ENCODE measurements at places on chromosomes 6 and 20. TPM values are rescaled to one million over a fixed set of nuclear protein-coding genes. Genes with fewer than 3 reads are reported as not detected.

GRCh38 chr6:74741646-74742045 is 464.2 kb downstream of the COL12A1 start:
- H3K36me3 ChIP-seq = no peaks in the 10 kb centered on the region
- H3K27ac ChIP-seq = no peak overlapping the region
- no peaks in the 10 kb centered on the region for H3K27me3 ChIP-seq
- no peaks in the 10 kb centered on the region for H3K4me1 ChIP-seq
- no peak overlapping the region for H3K4me3 ChIP-seq

GRCh38 chr6:155528982-155529453 is 73.4 kb upstream of the NOX3 start:
- H3K36me3 ChIP-seq = no peaks in the 10 kb centered on the region
- no peaks in the 10 kb centered on the region for H3K27me3 ChIP-seq
- DNase-seq = no peak
- H3K4me3 ChIP-seq = no peak overlapping the region
- H3K4me1 ChIP-seq = no peaks in the 10 kb centered on the region

- H3K36me3 ChIP-seq = no peaks in the 10 kb centered on the region
- no peaks in the 10 kb centered on the region for H3K27me3 ChIP-seq
- H3K4me3 ChIP-seq = peak overlapping the region; percentile 89
- H3K27ac ChIP-seq = peak overlapping the region; percentile 83
- DNase-seq = no peak
- peaks cover 35% of the 10 kb centered on the region for H3K4me1 ChIP-seq
These were observed 715 bp downstream of the PSMF1 start for GRCh38 chr20:1119128-1119505.

GRCh38 chr6:161353208-161353613 is 79.3 kb upstream of the AGPAT4 start:
- no peaks in the 10 kb centered on the region for H3K27me3 ChIP-seq
- no peak for DNase-seq
- no peaks in the 10 kb centered on the region for H3K36me3 ChIP-seq
- H3K4me3 ChIP-seq = no peak overlapping the region
- H3K4me1 ChIP-seq = no peaks in the 10 kb centered on the region

- H3K4me1 ChIP-seq = no peaks in the 10 kb centered on the region
- no peak within 1 kb of the TSS for H3K27ac ChIP-seq
- H3K4me3 ChIP-seq = no peak within 1 kb of the TSS
- H3K36me3 ChIP-seq = no peaks in the 10 kb centered on the region
- DNase-seq = no peak
These were observed at the start of gene R3HDML for GRCh38 chr20:44336725-44337380. Gene R3HDML, plus strand, starts transcription at chr20:44337043. Its CDS starts 115 bp downstream, at chr20:44337158.

GRCh38 chr6:105452376-105452775 is 49.5 kb upstream of the PREP start:
- no peaks in the 10 kb centered on the region for H3K36me3 ChIP-seq
- no peaks in the 10 kb centered on the region for H3K4me1 ChIP-seq
- no peaks in the 10 kb centered on the region for H3K27me3 ChIP-seq
- no peak overlapping the region for H3K4me3 ChIP-seq

DNA sequence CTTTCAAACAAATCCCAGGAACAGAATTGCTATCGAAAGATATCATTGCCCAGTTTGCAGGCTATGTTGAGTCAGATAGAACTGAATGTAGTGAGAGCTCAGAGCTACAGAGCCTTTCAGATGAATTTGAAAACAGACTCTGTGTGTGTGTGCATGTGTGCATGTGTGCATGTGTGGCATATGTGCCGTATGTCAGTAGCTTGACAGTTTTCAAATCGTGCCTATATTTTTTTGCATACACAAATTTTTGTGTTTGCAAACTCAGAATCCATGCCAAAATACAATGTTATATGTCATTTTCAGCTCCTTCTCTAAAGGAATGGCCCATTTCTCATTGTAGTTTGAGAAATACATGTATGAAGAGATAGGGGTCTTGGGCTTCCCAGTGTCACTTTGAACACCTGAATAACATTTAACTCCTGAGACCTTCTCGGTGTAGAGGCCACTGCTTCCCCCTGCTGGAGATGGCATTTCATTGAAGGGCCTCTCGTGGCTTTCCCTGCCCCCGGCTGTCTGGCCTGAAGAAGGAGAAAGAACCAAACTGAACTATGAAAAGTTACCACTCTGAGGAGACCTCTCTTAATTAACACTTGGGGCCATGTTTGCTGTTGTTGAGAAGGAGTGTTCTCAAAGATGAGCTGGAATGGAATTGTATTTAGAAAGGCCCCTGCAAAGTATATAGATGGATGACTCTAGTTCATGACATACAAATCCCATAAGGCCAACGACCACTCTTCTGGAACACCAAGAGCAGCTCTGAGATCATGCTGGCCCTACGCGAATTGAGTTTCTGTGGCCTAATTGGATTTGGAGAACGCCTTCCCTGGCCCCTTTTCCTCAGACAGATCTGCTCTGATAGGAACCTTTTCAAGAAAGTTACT is 58.7 kb downstream of the VAPB start:
- H3K27me3 ChIP-seq = no peaks in the 10 kb centered on the region
- no peak overlapping the region for H3K4me3 ChIP-seq
- H3K4me1 ChIP-seq = no peaks in the 10 kb centered on the region
- peaks cover 3% of the 10 kb centered on the region for H3K36me3 ChIP-seq

Gene PSMB9
- total RNA-seq = 16.8 TPM

Gene RNF182
- total RNA-seq = 0.66 TPM

Gene ASIP
- total RNA-seq = not detected

Gene BCAS1
- total RNA-seq = 0.98 TPM

Gene TRAPPC3L
- total RNA-seq = not detected

Gene PBOV1
- total RNA-seq = not detected
